ENCODE measurements at places on chromosomes 2 and 18.

- DNase-seq = no peak
Measured at GRCh38 chr18:44325903-44326635, 354.6 kb upstream of the SETBP1 start.

- no peak for DNase-seq
Measured at GRCh38 chr2:235283246-235283645, 210.6 kb upstream of the AGAP1 start.

DNA sequence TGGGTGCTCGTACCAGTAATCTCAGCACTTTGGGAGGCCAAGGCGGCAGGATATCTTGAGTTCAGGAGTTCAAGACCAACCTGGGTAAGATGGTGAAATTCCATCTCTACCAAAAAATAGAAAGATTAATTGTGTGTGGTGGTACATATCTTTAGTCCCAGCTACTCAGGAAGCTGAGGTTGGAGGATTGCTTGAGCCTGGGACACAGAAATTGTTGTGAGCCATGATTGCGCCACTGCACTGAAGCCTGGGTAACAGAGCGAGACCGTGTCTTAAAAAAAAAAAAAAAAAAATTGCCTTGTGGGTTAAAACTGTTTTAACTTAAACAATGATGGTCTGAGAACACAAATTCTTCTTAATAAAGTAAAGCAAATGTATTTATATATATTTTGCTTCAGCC is 49.6 kb downstream of the ATP9B start:
- DNase-seq = no peak

- DNase-seq = no peak
Measured at GRCh38 chr2:17223211-17223610, 295.0 kb downstream of the RAD51AP2 start.

DNA sequence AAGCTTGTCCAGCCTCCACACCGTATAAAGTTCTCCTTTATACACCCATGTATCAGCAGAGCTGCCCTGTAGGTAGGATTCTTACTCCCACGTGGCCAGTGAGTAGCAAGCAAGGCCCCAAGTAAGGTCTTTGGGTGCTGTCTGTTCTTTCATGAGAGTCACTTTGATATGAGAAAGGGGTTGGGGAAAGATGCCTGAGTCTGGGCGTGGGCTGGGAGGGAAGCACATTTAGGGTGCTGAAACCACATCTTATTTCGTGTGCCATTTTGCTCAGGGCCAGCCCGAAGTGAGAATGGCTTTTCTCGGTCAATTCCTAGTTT is 436 bp upstream of the ITPRIPL1 start:
- no peak for DNase-seq

DNA sequence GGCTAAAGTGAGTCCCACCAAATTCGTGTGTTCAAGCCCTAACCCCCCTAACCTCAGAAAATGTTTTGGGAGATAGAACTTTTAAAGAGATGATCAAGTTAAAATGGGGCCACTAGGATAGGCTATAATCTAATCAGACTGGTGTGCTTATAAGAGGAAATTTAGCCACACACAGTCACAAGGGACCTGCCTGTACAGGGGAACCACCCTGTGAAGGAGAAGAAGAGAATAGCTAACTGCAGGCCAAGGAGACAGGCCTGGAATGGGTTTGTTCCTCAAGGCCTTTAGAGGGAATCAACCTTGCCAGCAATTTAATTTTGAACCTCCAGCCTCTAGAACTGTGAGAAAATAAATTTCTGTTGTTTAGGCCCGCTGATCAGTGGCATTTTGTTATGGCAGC is 36.0 kb upstream of the TANK start:
- no peak for DNase-seq

All from cortex of kidney (tissue), 1 donor.